ENCODE measurements at places on chromosomes 1 and 21.

- DNase-seq: no peak
These were observed 216.1 kb downstream of the RPS6KC1 start for GRCh38 chr1:213266983-213267772.

DNA sequence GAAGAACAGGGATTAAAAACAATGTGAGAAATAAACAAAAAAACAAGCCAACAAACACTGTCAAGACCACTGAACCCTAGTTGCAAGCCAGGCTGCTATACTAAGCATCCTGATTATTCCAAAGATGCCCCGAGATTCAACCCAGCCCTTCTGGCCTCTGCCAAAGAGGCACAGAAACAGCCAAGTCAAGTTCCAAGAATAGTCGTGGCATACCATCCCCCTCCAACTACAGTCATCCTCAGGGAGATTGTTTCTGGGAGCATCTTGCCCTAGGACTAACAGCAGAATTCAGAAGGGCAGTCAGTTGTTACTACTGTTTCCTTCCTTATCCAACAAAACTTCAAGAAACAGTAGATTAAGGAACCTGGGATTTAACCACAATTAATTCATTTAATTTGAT, 52.3 kb downstream of the ABL2 start:
- DNase-seq: no peak

- no peak for DNase-seq
These were observed 8.6 kb downstream of the LAMC2 start for GRCh38 chr1:183194527-183195141.

- DNase-seq: no peak
These were observed 6.5 kb downstream of the PTP4A2 start for GRCh38 chr1:31931593-31932225.

DNA sequence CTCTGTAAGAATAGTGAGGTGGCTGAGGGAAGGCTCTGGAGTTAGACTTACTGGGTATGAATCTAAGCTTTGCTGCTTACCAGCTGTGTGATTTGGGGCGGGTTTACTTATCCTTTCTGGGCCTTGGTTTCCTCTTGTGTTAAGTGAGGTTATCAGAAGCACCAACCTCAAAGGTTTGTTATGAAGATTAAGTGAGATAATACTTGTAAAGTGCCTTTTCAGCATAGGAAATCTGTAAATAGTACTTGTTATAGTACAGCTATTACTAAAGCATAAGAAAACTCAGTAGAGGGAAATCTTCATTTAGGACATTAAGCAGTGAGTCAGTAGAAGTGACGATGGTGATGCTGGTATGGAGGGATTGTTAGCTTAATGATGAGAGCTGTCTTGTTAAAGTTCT, 12.1 kb downstream of the HHAT start:
- no peak for DNase-seq

Data from activated CD4-positive, alpha-beta T cell treated with anti-CD3 and anti-CD28 coated beads for 24 hours (primary cell).